Mucosa of gallbladder (tissue), 1 donor: ENCODE measurements at places on chromosomes 2 and 18. TPM values are rescaled to one million over a fixed set of nuclear protein-coding genes. Genes with fewer than 3 reads are reported as not detected.

- DNase-seq = no peak
Observed at GRCh38 chr2:220215785-220216184, 588.4 kb downstream of the SLC4A3 start.

DNA sequence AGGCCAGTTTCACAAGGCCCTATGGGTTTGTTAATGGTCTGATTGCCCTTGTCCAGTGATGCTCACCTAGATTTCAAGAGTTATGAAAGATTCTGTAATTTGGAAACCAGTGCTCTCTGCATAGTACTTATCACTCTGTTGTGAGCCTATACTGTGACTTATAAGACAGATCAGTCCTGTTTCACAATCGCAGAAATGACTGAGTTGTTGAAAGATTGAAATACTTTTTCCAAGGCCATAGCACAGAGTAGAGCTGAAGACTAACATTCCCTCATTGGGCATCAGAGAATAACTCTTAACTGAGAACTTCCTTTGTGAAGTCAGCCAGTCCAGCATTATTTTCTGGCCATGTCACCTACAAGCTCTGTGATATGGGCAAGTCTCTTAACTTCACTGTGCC is 44.0 kb downstream of the CCDC85A start:
- no peak for DNase-seq

GRCh38 chr18:48027401-48027963 is 97.0 kb upstream of the SMAD2 start:
- DNase-seq = no peak

- DNase-seq = no peak
Observed at GRCh38 chr2:240227538-240228428, 87.3 kb upstream of the OTOS start.

DNA sequence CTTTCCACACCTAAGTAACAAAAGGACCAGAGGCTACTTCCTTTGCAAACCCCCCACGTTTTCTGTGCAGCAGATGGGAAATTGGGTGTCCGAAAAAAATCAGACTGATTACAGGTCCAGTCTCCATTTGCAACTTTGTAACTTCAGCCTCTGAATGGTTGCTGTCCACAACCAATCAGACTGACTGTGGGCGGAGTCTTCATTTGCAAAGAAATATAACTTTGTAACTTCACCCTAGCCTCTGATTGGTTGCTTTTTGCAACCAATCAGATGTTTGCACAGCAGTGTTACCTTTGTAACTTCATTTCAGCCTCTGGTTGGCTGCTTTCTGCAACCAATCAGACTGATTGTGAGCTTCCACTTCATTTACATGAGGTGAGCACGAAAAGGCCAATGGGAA is 27.8 kb upstream of the CACNB4 start:
- DNase-seq = no peak

GRCh38 chr2:222470802-222471468 is 46.6 kb downstream of the SGPP2 start:
- DNase-seq = no peak

- no peak for DNase-seq
Observed at GRCh38 chr2:132374151-132374550, 42.5 kb upstream of the GPR39 start.

DNA sequence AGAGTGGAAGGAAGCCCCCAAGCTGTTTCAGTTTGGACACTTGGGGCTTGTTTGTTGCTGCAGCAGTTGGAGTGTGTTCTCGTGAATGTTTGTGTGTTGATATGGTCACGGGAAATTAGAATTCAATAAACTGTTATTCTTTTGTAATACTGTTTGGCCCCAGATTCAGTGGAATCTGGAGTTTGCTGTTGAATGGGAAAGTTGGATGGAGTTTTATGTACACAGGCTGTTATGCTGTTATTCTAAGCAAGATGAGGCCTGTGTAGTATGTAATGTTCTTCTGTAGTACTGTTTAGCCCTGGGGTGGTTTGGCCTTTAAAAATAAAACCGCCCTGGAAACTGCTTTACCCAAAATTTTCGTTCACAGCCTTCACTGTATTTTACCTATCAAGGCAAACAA is 810.4 kb upstream of the HS6ST1 start:
- DNase-seq = no peak

- no peak for DNase-seq
Observed at GRCh38 chr2:16201848-16202247, 261.5 kb downstream of the MYCN start.

OR6B2 gene
- not detected for total RNA-seq

NCKAP5 gene
- 3.9 TPM for total RNA-seq

LIMS3 gene
- 3.1 TPM for total RNA-seq

FOXI3 gene
- not detected for total RNA-seq

ANKRD36C gene
- total RNA-seq = 18.5 TPM
